Right atrium auricular region (tissue), 2 donors: ENCODE measurements at places on chromosomes 1 and 21. TPM values are rescaled to one million over a fixed set of nuclear protein-coding genes. Genes with fewer than 3 reads are reported as not detected.

Gene CASP9
- 6.8 TPM for total RNA-seq

Gene C8B
- not detected for total RNA-seq

Gene TTLL7
- total RNA-seq: 17.4 TPM

DNA sequence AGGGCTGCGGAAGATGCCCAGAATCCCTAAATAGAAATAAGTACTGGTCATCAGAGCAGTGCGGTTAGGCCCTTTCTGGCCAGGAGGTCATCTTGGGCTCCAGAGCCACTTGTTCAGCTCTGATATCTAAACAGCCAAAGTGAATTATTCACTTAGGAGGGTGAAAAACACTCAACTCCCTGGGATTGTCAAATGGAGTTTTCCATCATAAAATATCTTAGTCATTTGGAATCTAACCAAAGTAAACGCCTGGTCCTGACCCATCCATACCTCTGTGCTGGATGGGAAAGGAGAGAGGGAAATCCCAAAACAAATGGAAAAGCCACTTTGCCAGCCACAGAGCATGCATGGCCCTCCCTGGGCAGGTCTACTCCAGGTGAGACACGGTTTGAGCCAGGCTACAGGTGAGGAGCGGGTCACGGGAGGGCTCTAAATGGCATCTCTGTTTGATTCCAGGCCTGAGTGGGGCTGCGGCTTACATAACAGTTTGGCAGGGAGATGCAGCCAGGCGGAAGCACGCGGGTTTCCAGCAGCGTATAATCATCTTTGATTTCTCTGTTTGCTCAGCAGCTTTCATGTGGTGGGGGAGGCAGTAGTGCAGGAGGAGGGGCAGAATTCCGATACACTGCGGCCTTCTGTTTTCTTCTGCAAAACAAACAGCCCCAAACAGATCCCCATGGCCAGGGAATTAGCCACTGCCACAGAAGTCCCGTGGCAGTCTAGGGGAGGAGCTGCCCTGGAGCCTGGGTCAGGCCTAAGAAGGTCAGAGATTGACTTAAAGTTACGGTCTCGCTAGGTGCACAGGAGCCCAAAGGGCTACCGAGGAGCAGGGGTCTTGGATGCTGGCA, 59.1 kb upstream of the ZNF648 start:
- DNase-seq: no peak

- DNase-seq: no peak
Observed at GRCh38 chr1:62194651-62195544, at the start of gene L1TD1. L1TD1 (plus strand) TSS chr1:62194849; CDS start chr1:62206629, 11,780 bp downstream.

DNA sequence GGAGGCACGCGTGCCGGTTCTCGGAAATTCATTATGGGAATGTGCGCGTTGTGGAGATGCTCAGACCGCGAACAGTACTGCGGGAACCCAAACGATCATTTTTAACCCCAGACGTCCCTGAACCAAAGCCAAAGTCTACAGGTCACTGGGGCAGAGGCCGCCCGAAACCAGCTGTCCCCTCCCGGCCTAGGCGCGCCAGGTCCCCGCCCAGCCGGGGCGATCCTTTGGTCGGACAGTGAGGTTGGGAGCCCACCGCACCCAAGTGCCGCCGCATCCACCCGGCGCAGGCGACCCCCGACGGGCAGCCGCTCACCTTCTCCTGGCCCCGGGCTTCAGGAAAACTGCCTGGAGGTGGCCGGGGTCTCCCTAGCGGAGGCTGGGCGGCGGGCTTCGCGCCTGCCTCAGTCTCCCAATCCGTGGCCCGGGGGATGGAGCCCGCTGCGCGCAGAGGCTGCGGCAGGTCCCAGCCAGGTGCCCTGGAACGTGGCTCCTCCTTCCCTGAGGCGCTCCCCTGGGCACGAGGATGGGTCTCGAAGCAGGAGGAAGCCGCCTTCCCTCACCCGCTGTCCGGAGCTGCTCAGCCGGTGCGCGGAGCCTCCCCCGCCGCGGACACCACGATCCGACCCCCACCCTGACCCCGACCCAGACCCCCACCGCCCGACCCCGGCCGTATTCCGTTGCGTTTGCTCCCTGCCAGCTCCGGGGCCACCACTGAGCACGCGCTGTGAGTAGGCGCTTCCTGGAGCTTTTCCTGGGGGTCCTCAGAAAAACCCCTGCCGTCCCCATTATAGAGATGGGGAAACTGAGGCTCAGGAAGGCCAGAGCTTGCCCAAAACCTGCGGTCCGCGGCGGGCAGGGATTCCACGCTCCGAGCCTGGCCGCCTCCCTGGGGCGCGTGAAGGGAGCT, 8.1 kb upstream of the SLX9 start:
- no peak for DNase-seq

GRCh38 chr21:39073717-39074116, 109.5 kb downstream of the PSMG1 start:
- DNase-seq: no peak

Gene GNAT2
- not detected for total RNA-seq

- no peak for DNase-seq
Observed at GRCh38 chr1:62800281-62800680, 16.3 kb downstream of the ATG4C start.

DNA sequence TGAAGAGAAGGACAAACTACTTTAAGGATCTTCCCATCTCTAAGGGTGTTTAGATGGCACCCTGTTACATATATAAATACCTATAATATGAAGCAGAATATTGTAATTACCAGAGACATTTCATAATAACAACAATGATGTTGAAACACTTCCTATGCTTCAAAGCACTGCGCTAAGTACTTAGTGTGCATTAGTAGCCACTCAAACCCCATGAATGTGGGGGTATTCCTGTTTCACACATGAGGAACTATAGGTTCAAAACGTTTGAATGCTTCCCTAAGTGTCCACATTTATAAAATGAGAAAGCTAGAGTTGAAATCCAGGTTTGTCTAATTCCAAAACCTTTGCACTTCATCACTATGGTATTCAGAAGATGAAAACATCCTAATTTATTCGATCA, 18.5 kb upstream of the OR10J5 start:
- no peak for DNase-seq

DNA sequence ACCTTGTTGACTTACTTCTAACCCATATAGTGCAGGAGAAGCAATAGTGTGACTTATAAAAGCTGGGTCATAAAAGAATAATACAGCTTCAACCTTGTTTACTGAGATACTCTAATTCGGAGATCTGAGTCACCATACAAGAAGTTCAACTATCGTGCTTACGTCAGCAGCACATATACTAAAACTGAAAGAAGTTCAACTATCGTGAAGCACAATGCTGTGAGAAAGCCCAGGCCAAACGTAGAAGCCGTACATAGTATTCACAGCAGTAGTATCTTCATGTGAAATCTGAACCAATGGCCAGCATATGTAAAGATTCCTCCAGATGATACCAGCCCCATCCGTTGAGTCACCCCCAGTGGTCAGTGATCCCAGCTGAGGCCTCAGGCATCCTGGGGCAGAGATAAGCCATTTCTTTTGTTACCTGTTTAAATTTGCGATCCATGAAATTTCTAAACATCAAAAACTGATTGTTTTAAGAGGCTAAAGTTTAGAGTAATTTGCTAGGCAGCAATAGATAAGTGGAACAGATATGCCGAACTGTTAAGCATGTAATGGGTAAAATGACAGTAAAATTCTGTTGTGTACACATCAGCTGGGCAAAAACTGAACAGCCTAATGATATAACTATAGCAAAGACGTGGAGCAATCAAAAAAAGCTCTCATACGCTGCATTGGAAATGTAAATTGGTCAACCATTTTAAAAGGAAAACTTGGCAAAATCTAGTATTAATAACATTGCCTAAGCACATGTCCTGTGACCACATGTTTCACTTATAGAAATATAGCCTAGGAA, 53.9 kb upstream of the SAMD13 start:
- DNase-seq: no peak
